ENCODE measurements at places on chromosomes 13 and 19.

- no peak for DNase-seq
Measured at GRCh38 chr19:17812099-17812498, 9.2 kb downstream of the INSL3 start.

DNA sequence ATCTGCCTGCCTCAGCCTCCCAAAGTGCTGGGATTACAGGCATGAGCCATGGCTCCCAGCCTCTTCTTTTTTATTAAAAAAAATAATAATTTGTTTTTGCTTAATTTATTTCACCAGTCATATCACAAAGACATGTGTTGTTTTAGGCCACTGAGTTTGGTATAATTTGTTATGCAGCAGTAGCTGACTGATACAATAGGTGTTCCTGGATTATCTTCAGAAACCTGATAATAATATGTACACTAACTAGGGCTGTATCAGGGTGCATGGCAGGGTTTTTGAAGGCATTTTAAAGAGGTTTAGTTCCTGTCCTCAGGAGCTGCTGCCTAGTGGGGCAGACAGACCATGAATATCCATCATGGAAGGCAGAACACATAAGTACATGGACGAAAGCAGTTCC is 9.5 kb upstream of the CSNK1G2 start:
- no peak for DNase-seq

GRCh38 chr13:72430923-72431322 is 296.5 kb downstream of the MZT1 start:
- no peak for DNase-seq

GRCh38 chr19:35719402-35720162 is 1.8 kb downstream of the KMT2B start:
- no peak for DNase-seq

DNA sequence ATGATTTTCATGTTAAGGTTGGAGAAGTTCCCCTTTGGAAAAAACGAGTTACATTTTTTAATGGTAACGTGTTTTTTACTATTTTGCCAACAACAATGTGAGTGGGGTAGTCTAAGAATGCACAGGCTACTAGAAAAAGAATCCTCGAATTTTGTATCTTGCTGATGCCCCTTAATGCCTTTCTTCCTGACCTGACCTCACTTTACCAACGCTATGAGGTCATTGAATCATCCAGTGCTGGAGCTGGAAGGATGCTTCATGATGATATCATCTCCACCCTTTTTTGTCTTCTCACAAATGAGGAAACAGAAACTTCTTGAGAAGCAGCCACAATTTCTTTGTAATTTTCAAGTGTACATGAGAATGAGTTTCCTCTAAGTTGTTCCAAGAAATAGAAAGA is 8.2 kb upstream of the UBL3 start:
- no peak for DNase-seq

- DNase-seq, result no peak
Measured at GRCh38 chr13:25906191-25906661, 145.6 kb downstream of the SHISA2 start.

- no peak for DNase-seq
Measured at GRCh38 chr13:24116131-24116530, 44.4 kb upstream of the SPATA13 start.

DNA sequence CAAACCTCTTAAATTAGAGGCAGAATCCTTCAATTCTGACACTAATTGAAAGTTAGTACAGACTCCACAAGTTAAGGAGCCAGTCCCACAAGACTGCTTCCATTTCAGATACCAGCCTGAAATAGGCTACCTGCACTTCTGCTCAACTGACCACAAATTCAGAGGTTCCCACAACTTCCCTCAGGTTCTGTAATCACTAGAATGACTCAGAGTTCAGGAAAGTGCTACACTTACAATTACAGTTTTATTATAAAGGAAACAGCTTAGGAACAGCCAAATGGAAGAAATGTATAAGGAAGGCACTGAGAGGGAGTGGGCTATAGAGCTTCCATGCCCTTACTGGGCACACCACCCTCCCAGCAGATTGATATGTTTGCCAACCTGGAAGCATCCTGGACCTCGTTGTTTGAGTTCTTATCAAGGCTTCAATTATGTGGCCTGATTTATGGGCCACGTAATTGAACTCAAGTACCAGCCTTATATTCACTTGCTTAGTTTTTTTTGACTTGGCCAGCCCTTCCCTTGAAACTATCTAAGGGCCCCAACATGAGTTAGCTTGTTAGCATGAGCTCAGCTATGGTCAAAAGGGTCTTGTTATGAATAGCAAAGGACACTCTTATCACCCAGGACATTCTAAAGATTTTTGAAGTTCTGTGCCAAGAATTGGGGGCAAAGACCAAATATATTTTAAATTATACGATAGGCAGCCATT is 25.9 kb downstream of the NBEA start:
- DNase-seq, result no peak

GRCh38 chr13:51956717-51957116 is 54.5 kb downstream of the ATP7B start:
- DNase-seq, result no peak

Measured in stimulated activated CD8-positive, alpha-beta memory T cell treated with anti-CD3 and anti-CD28 coated beads, Interleukin-7, amount 100 ng/mL, for 24 hours (primary cell).